ENCODE measurements at places on chromosomes 7 and 10.

- DNase-seq = no peak
Measured at GRCh38 chr10:71476228-71477011, 79.7 kb downstream of the CDH23 start.

DNA sequence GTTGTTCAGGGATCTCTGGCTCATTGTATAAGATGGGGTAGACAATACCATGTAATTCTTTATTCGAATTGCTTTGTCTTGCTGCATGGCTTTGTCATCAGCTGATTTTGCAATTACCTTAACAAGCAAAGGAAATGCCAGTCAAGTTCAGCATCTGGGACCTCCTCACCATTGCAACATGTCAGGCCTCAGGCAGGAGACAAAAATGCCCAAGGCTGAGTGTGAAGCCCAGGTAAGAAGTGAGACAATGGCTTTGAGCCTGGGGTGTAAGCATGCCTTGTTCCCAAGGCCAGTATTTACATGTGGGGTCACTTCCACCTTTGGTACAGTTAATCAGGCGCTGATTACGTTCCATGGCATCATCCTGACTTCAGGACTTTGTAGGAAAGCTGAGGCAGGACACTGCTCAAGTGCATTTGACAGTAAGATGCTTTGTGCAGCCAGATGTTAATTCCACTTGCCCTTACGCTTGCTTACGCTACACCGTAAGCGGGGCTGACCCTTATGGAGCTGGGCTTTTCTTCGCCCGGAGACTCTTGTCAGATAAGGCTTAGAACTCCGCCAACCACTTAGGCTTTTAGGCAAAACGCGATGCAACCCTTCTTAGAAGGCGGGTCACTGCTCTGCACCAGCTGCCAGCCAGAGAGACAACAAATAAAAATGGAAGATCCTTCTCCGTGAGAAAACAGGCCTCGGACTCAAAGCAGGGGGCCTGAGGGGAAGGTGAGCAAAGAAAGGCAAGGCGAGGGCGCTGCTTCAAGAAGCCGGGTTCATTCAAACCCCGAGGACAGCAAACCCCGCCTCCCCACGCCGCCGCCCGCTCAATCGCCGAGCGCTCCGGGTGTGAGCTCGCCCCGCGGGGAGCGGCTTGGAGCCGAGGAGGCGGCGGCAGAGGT lies 1.3 kb upstream of the SP4 start:
- no peak for DNase-seq

- DNase-seq = no peak
Measured at GRCh38 chr10:14571866-14572507, 202.7 kb downstream of the FAM107B start.

DNA sequence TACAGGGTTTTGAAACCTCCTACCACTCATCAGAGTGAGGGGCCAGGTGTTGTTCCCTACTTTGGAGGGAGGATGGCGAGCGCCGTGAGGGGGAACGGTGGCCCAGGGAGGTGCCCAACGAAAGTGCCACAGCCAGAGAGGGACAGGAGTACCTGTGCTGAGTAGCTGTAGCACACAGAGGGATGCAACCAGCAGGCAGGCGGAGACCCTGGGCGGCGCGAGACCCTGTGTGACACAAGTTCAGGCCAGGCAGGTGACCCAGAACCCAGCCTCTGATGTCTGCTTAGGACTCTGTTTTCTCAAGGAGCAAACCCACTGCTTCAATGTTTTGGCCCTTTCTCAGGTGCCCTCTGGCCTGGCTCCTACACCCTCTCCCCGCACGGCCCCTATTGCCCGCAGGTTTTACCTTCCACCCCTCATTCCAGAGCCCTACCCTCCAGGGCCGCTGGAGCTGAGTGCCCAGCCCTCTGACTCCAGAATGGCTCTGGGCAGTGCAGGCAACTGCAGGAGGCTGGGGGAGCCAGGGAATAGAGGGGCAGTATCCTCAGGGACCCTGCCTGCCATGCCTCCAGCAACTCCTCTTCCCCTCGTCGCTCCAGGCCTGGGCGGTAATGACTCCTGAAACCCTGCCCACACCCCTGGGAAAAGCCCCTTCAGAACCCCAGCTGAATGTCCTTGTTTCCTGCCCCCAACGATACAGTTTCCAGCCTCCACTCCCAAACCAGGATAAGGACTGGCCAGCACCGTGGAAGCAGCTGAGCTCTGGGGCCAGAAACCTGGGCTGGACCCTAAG lies 164.1 kb upstream of the RHEB start:
- no peak for DNase-seq

- no peak for DNase-seq
Measured at GRCh38 chr7:38190011-38190410, 12.0 kb downstream of the STARD3NL start.

GRCh38 chr10:11673346-11674280 lies 62.2 kb upstream of the USP6NL start:
- DNase-seq = no peak

DNA sequence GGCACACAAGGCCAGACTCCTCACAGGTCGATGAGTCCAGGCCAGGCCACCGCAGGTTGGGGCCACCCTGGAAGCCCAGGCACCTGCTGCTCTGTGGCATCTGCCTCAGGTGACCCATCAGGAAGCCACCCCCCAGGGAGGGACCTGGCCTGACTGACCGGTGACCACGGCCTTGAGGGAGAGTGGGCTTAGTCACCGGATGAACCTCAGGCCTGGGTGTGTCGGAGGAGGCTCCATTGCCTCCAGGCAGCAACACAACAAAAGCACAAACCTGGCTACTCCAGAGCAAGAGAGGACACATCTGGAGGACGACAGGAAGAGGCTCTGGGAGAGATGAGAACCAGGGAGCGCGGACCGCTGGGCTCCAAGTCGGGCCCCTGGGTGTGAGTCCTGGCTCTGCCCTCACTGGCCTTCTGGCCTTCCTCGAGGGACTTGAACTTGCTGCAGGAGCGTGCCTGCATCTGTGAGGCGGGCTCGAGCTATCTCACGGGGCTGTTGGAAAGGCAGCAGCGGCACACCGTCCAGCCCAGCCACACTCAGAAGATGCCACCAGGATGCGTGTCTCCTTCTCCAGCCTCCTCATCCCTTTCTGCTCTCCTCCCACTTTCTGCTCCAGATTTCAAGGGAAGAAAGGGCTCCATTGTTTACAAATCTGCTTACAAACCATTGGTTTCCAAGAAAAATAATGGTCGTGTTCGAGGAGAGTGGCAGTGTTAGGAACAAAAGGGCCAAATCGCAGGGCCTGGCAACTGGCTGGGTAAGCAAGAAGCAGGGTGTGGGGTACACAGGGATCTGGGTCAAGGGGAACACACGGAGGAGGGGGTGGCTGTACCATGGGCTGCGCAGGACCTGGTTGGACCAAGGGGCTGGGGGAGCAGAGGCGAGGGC lies 152.9 kb downstream of the ADAM12 start:
- no peak for DNase-seq

Data from stimulated activated CD4-positive, alpha-beta T cell treated with anti-CD3 and anti-CD28 coated beads, TNF-alpha, amount 100 ng/mL, for 24 hours (primary cell).